ENCODE measurements at places on chromosomes 6 and 20.
A peak's percentile ranks its signal among the peaks of the same experiment; 100 is the strongest.

GRCh38 chr6:42520786-42521607 is 42.8 kb upstream of the UBR2 start:
- no peak for DNase-seq

DNA sequence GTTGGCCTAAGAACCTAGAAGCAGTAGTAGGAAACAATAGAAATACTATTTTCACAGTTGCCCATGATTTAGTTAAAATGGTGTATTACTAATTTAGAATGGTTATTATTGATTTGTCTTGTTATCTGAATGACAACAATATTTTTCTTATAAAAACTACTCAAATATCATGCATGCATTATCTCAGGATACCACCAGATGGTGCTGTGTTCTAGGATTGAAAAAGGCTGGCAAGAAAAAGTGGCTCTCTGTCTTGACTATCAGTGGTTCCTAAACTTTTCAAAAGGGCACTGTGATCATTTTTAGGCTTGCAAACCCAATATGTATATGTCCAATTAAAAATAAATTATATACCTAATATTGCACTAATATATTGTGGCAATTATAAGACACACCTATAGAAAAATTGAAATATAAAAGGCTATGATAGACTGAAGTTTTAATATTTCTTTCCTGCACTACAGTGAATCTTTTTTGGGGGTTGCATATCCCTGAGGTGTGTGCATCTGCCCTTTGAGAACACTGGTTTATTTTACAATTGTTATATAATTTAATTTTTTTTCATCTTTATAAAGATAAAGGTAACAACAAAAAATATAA is 131.7 kb upstream of the MLIP start:
- DNase-seq: no peak

- no peak for DNase-seq
These were observed 28.9 kb downstream of the STX7 start for GRCh38 chr6:132483779-132484679.

GRCh38 chr20:479487-479886 is 17.2 kb upstream of the TBC1D20 start:
- DNase-seq: no peak

DNA sequence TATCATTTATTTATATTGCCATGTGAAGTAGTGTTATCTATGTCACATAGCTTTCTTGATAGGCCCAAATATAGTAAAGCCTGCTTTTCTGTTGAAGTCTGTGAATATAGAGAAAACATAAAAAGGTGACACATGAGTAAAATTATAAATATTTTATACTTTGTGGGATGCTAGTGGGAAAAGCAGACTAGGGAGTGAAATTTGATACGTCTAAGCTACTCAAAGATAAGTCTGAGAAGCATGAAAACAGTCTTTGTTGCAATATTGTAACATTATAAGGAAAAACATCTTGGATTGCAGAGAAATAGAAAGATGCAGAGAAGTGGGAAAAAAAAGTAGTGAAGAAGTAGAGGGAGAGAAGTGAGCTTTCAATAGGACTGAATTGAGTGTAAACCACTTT is 75.4 kb downstream of the ZNF292 start:
- no peak for DNase-seq

DNA sequence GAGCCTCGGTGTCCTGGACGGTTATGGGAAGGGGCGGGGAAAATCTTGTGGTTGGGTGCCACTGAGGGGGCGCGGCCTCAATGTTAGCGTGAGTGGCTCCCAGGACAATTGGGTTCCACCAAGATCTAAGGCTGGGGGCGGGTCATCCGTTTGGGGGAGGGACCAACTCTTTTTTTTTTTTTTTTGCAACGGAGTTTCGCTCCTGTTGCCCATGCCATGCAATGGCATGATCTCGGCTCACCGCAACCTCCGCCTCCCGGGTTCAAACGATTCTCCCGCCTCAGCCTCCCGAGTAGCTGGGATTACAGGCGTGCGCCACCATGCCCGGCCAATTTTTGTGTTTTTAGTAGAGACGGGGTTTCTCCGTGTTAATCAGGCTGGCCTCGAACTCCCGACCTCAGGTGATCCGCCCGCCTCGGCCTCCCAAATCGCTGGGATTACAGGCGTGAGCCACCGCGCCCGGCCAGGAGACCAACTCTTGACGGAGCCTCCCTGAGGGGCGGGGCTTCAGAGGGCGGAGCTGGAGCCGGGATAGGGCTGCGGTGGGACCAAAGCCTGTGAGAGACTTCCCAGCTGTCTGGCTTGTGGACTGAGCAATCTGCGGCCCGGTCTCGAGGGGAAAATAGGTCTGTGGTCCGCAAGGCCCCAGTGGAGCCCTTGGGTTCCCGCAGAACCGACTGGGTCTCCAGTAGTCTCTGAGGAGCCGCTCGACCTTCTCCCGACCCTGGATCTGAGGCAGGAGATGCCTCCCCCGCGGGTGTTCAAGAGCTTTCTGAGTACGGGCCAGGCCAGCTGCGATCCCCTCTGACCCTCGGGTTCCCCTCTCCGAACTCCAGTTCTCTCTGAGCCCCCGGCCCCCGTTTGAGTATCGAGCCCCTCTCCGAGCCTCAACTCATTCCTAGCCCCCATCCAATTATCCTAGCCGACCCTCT is 1.1 kb downstream of the SPAG4 start:
- no peak for DNase-seq

GRCh38 chr6:3744901-3745470 is 6.5 kb downstream of the PXDC1 start:
- DNase-seq: no peak

DNA sequence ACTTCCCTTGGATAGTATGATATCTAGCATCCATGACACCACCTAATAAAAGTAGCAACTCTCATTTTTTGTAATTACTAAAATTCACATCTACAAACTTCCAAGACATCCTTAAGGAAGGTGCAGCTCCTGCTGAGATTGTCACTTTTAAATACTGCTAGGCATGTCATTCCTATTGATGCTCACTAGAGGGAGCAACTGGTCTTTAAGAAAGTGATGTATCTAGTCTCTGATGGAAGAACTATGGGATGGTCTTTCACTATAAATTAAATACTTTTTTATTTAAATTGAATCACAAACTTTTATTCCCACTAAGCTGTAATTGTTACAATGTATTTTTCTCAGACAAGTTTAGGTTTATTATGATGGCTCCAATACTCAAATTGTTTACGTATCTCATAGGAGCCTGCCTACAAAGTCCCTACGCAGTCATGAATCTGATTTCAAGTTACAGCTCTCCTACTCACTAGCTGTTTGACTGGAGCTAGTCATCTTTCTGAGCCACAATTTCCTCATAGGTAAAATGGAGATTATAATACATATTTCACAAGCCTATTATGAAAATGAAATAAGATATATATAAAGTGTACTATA is 8.1 kb upstream of the TSPYL1 start:
- no peak for DNase-seq

GRCh38 chr20:41701588-41702348 is 83.6 kb upstream of the CHD6 start:
- DNase-seq: no peak

- DNase-seq: peak; percentile 20
These were observed 46.2 kb downstream of the SLC22A23 start for GRCh38 chr6:3410385-3411360.

- no peak for DNase-seq
These were observed 882 bp downstream of the CNR1 start for GRCh38 chr6:88165087-88165843.

- no peak for DNase-seq
These were observed 113.4 kb upstream of the BEND3 start for GRCh38 chr6:107228754-107229153.

DNA sequence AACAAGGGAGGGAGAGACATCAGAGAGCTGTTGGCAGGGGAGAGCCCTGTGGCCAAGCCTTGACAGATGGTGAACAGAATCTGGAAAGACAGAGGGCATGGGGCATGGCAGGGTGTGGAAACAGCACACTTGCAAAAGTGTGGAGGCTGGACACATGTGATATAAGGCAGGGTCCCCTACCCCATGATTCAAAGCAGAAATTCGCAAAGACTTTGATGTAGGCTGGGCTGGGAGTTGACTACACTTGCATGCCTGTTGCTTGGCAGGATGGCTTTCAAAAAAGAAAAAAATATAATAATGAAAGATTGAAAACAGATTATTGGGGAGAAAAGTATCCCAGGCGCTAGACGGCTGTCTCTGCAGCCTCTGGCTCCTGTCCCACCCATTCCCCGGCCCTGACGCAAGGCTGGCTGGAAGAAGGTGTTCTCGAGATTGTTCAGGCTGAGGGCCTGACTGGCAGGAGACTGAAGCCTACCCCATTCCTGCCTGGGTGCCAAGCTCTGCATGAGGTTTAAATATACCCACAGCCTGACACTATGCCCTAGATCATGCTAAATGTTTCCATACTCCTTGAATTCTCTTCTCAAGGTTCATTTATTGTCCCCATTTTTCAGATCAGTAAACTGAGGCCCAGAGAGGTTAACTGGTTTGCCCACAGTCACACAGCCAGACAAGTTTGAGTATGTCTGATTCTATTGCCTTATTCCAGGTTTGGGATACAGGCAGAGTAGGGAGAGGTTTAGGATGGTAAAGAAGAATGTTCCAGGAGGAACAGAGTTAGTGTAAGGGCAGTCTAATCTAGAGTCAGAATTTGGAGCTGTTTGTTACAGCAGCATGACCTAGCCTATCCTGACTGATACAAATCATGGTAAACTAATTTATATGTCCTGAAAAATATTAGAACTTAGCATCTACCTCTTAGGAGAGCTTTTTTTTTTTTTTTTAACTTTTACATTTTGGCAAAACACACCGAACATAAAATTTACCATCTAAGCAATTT is 23.4 kb upstream of the CCN5 start:
- DNase-seq: no peak

DNA sequence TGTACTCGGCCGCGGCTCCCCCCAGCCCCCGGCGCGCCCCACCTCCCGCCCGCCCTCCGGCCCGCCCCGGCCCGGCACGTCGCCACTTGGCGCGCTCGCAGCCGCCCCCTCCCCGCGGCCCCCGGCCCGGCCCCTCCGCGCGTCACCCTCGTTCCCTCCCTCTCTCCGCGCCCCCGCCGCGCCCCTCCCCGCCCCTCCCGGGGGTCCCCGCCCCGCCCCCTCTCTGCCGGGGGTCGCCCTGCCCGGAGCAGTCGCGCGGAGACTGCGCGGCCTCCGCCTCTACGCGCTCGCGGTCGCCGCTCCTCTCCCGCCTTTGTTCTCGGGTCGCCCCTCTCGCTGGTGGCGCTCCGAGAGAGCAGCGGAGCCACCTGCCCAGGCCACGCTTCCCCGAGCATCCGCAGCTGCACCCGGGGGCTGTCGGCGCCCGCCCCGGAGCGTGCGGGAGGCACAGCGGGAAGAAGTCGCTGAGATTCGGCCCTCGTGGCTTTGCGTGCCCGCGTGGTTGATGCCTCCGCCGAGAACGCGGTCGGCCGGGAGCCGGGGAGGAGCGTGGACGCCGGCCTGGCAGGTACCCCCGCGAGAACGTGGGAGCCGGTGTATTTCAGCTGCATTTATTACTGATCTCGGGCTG is at the start of gene PHF10:
Gene PHF10 (minus strand): TSS at position 7 of the 631 bp plus-strand sequence. CDS start 569 bp downstream, outside the sequence.
- peak; percentile 65 for DNase-seq

DNA sequence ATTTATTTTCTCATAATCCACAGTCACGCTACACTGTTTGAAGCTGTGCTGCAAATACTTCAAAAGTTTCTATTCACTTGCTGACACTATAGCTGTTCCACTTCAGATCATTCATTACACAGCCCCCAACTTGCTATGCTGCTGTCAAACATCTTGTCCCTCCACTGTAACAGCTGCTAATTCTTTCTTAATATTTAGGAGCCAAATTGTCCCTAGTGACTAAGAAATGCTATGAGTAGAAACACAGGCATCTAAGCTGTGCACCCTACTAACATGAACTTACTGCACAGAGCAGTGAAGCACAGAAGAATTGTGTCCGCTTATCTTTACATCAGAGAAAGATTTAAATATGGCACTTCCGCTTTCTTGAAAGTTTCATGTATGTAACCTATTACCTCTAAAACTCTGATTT is 91.3 kb downstream of the PDE10A start:
- DNase-seq: no peak

DNA sequence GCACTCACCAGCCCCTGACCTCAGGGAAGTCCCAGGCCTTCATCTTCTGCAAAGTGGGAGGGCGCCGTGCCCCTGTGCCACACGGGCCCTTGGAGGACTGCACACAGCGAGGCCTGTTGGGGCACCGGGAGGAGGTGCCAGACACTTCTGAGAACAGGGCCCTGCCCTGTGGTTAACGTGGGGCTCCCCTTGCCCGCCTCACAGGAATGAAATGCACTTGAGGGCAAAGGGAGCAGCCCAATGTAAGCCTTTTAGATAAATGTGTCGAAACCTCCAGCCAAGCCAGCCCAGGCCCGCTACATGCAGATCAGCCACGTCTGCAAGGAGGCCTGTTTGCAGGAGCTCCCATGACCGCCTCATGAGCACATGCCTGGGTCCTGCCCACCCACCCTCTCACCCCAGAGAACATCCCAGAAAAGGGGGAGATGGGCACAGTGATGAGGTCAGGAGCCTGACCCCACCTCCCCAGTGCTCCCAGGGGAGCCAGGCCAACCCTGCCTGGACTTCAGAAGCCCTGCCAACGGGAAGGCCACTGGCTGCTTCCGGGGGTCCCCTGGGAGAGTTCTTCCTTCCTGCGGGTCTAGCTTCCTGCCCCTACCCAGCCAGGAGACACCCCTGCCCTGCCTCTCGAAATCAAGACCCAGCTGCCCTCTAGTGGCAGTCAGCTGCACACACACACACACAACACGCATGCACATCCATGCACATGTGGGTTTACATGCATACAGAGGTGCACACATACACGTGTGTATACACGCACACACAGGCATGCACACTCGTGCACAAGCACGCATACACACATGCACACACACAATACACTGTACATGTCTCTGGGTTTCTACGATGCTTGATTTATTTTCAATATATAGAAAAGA is 178.7 kb downstream of the TAF4 start:
- DNase-seq: no peak

GRCh38 chr6:73538116-73538779 is 17.4 kb upstream of the EEF1A1 start:
- no peak for DNase-seq

- DNase-seq: no peak
These were observed 109.3 kb downstream of the IPCEF1 start for GRCh38 chr6:154247119-154247861.

DNA sequence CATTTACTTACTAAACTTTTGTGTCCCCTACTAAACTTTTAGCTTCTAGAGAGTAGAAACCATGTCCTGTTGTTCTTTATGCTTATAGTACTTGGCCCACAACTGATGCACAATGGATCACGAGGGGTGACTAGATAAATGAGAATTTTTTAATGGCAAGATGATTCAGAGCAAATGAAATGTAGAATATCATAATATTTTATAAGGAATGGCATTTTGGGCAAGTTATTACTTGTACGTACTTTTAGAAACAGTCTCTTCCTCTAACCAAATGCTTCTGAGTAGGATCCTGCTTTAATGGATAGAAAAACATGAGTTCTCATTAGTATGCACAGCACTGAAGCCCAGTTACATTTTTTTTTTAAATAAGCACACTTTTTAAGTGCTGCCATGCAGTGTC is 336.3 kb downstream of the NRN1 start:
- DNase-seq: no peak

Data from activated T-helper 1 cell treated with Interleukin-2 at 50 U/mL for 16 hours (primary cell).